ENCODE measurements at places on chromosomes 3 and 15.

- no peak for DNase-seq
Measured at GRCh38 chr3:47270526-47270925, 12.1 kb downstream of the KIF9 start.

DNA sequence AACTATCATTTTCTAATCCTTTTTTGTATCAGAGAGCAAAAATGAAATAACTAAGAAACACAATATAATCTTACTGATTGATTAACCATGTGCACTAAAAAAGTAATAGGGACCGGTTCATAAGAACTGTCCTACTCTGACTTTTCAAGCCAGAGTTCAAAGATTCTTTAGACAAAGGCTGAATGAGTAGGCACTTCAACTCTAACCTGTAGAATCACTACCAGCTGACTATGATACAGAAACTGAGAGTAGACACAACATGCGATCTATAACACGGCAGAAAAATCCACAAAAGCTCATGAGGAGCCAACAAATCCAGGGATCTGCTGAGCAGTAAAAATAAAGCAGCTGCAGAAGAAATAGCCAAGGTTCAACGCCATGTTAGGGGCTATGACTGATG is 8.9 kb downstream of the COPB2 start:
- DNase-seq: no peak

DNA sequence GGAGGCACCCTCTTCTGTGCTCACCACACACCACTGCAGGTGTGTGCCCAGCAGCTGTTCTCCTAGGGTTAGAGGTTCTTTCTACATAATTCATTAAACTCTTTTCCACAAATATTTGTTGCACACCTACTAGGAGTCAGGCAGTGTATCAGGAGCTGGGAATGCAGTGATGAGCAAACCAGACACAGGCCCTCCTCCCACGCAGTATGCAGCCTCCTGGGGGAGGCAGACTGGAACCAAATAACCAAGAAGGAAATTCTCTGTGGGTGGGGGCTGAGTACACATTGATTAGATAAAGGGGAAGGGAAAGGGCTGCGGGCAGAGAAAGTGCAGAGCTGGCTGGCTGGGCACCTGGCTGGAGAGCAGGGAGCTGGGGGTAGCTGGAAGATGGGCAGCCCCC is 18.5 kb upstream of the C3orf22 start:
- DNase-seq: no peak

- DNase-seq: no peak
Measured at GRCh38 chr15:34693053-34693744, 61.6 kb downstream of the GJD2 start.

GRCh38 chr3:166013073-166013679 is 176.0 kb upstream of the BCHE start:
- DNase-seq: no peak

DNA sequence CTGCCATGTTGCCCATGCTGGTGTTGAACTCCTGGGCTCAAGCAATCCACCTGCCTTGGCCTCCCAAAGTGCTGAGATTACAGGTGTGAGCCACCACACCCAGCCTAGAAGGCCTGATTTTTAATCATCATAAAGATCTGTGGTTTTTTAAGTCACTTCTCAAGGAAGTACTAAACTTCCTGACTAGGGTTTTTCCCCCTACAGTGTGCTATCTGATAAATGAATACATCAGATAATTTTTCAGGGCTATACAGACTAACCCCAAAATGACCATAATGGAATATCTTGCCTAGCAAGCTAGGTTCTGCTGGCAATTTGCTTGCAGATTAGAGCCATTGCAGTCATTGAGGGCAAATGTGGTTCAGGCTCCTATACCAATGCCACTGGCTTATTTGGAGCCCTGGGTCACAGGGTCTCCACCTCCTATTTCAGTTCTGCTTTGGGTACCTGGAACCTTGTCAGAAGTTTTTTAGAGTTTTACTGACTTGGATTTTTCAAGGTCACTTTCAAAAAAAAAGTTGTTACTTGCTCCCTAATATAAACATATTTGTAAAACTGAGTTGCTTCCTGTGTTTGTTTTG is 80.8 kb downstream of the SLC49A4 start:
- no peak for DNase-seq

DNA sequence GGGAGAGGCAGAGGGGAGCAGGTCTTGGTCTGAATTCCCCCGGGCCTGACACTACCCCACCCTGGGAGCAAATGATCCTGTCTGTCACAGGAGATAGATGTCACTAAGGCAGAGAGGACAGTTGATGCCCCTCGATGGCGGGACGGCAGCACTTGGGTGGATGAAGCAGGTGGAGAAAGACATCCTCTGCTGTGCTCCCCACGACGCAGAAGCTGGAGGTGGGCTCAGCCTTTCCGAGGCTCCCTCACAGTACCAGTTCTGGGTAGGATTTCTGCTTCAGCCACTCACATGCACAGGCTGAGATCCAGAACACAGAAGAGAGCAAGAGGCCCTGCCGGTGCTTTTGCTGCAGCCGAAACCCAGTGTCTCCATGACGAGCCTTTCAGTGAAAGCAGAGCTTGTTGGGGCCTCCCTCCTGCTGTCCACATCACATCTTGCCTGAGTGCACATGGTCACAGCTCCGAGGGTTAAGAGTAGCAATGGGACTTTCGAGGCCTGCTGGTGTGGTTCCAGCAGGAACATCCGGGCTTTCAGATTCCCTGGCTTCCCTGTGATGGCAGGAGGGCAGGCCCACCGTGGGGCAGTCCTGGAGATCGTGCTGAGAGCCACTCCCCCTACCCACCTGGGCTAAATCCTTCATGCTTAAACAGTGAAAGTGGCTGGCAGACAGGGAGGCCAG is 107.3 kb upstream of the PRR20G start:
- no peak for DNase-seq

GRCh38 chr15:99566157-99566897 is 543 bp downstream of the MEF2A start:
- DNase-seq: no peak

DNA sequence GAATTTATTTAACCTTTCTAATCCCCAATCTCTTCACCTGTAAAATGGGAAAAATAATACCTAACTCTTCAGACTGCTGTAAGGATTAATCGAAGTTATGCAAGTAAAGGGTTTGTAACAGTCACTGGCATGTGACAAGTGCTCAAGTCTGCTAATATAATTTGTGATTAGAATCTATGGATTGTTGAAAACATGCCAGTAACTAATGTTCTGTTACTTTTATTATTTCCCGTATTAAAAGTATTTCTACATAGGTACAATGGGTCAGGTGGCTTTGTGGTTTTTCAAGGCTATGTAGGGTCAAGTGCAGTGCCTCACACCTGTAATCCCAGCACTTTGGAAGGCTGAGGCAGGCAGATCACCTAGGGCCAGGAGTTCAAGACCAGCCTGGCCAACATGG is 29.4 kb downstream of the ULK4 start:
- DNase-seq: no peak

DNA sequence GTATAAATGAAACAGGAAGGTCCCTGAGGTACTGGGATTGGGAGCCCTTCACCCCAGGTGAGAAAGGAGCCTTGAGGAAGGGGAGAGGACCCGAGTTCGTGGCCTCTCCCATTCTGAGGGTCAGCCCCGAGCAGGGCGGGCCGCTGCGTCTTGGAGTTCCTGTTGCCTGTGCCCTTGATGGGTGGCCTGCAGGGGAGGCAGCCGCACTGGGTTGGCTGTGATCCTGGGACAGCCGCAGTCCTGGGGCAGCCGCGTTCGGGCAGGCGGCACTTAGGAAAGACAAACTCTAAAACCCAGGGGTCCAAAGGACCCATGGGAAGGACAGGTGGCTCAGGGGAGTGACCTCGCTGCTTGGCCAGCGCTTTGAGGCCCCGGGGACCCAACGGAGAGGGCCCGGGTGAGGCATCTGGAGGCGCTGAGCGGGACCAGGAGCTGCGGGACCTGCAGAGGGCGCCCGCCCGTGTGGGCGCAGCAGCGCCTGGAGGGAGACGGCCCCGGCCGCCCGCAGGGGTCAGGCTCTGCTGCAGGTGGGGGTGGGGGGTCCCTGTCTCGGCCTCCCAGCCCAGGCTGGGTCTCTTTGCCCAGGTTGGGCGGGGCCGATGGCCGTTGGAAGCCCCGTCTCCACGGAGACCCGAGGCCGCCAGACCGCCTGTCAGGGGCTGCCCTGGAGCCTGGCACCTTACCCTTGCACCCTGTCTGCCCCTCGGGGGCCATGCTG is 65.1 kb downstream of the HMCES start:
- peak; percentile 31 for DNase-seq

DNA sequence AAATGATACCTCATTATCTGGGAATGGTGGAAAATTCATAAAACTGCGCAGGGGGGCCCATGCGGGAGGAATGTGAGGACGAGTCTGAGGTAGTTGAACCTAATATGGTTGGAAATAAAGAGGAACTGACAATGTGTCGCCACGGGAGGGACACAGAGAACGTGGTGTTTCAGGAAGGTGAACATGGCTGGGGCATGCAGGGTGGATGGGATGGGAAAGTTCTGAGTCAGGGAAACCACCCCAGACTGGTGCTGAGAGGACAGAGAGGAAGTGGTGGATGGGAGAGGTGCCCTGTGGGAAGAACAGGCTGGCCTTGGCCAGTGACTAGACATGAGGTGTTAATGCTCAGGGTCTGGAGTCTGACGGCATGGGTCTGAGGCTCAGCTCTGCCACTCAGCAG is 137.1 kb upstream of the WNT5A start:
- no peak for DNase-seq

DNA sequence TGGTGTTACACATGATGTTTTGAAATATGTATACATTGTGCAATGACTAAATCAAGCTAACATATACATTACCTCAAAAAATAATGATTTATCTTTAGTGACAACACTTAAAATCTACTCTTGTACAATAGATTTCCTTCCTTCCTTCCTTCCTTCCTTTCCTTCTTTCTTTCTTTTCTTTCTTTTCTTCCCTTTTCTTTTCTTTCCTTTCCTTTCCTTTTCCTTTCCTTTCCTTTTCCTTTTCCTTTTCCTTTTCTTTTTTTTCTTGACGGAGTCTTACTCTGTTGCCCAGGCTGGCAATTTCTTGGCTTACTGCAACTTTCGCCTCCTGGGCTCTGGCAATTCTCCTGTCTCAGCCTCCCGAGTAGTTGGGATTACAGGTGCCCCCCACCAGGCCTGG is 170.5 kb downstream of the NLGN1 start:
- DNase-seq: no peak

- DNase-seq: no peak
Measured at GRCh38 chr3:56282341-56282740, 185.9 kb downstream of the ERC2 start.

GRCh38 chr15:95292785-95293450 is 1037.6 kb upstream of the NR2F2 start:
- DNase-seq: no peak

DNA sequence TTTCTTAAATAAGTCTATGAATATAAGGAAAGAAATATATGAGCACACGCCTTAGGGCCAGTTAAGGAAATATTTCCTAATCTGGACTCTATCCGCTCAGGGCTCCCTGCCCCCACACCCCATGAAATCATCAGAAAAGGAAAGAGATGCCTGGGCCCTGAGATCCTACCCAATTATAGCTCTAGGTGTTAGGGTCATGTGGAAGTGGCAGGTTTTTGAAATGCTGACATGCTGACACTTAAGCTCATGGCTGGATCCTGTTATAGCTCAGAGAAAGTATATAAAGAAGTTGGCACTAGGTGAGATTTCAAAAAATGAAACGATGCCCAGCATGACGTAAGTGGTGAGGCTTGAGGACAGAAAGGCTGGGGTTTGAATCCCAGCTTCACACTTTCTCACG is 43.5 kb upstream of the AKAP13 start:
- no peak for DNase-seq

DNA sequence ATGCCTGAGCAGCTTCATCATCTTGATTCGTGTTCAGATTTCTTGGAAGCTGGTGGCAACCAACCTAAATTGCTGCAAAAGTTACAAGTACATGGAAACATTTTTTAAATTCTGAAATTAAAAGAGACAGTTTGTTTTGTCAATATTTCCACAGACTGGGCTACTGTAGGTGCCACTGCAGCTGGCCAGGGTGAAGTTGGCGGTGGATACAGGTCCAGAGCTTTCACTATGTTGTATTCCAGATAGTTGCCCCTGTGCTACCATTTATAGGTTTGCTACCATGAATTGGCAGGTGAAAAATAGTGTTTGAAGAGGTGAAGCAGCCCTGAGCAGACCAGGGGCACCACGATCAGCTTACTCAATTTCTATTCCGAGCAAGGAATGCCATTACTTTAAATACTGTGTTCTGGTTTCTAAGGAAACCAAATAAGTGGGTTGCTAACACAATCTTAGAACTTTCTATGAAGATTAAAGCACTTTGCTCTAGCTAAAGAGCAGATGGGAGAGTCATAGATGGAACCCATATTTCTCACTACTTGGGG is 21.2 kb upstream of the SHC4 start:
- no peak for DNase-seq

DNA sequence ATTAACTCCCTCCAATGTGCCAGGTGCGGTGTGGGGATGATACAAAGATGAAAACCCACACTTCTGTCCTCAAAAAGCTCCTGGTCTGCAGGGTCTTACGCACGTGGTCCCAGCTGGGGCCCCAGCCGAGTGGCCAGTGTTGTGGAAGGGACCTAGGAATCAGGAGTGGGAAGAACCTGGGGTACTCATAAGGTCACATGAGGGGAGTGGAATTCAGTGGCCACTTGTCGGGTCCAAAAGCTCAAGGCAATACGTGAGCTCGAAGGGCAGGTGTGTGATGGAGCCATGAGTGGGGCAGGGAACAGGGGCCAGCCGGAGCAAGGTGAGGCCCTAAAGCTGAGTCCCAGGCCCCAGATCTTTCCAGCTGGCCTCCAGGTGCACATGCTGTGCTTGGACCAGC is 260.0 kb upstream of the LYSMD4 start:
- no peak for DNase-seq

DNA sequence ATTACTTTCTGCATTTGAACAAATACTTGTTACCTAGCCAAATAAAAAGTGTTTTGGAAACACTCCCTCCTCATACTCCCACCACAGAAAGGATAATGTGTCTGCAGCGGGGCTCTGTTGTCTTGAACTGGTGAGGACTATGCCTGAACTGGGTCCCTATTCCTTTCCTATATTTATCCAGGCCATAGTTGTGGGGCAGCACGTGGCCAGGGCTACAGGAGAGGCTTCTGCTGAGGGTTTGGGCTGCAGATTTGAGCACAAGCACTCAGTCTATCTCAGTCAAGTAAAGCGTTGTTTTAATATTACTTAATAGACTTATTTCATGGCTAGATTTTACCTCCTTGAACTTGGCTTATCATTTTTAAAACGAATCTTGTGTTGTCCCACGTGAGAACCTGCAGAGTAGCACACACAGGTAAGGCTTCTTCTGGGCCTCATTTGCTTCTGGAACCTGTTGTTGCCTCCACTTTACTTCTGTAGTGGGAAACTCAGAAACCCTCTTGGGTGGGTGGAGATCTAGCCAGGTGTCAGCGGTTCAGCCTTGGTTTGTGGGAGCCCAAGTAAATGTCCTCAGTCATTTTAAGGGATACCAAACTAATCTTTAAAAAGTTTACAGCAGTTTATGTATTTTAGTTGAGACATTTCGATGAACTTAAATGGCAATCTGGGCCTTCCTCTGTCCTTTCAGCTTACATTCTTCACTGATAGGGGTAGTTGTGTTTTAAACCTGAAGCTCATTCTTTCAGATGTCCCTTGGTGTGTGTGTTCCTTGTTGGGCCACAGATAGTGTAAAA is 51.1 kb downstream of the TRIM71 start:
- no peak for DNase-seq
